NCI-H748 treated with DMSO at 0.1 percent for 48 hours (cell line): ENCODE measurements at places on chromosomes 11 and 22.

DNA sequence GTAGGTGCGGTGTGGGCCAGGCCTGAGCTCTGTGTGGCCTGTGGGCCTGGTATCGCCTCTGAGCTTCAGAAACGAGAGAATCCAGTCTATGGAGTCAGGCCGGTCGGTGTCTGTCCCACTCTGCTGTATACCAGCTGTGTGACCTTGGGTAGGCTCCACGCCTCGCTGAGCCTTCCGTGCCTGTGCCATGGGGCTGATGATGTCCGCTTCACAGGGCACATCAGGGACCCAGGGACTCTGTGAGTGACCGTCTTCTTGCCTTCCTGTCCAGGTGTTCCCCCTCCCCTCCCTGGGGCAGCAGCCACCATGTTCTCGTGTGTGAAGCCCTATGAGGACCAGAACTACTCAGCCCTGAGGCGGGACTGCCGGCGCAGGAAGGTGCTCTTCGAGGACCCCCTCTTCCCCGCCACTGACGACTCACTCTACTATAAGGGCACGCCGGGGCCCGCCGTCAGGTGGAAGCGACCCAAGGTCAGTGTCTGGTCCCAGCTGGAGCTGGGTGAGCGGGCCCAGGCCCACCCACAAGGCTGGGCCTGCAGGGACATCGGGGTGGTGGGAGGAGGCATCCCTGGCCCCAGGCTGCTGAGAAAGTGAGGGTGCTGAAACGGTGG lies 17.9 kb downstream of the CAPN5 start:
- no peak for DNase-seq

GRCh38 chr22:19271856-19272535 lies 19.5 kb downstream of the CLTCL1 start:
- no peak for DNase-seq

DNA sequence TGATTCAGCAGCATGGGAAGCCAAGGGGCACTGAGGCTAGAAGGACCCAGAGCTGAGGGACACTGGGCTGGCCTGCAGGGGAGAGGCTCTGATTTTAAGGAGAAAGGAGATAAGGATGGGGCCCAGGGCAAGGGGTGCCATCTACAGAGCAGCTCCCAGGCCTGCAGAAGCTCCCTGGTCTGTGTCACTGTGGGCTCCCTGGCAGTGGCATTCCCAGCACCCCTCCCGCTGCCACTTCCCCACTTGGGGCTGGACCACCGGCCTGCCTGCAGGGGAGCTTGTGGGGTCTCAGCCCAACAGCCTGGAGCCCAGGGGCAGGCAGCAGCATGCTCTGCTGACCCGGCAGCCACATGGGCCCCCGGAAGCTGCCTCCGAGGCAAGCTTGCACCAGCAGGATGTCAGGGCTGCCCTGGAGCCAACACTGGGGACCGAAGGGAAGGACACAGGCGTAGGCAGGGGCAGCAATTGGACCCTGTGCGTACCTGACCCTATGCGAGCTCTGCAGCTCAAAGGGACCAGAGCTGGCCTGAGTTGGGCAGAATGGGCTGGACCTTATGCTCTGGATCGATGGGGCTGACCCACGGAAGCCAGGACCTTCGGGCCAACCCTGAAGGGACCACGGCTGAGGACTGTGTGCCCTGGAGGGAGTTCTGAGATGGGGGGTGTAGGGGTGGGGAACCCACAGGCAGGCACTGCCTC lies 35.4 kb upstream of the WNT7B start:
- DNase-seq = no peak

DNA sequence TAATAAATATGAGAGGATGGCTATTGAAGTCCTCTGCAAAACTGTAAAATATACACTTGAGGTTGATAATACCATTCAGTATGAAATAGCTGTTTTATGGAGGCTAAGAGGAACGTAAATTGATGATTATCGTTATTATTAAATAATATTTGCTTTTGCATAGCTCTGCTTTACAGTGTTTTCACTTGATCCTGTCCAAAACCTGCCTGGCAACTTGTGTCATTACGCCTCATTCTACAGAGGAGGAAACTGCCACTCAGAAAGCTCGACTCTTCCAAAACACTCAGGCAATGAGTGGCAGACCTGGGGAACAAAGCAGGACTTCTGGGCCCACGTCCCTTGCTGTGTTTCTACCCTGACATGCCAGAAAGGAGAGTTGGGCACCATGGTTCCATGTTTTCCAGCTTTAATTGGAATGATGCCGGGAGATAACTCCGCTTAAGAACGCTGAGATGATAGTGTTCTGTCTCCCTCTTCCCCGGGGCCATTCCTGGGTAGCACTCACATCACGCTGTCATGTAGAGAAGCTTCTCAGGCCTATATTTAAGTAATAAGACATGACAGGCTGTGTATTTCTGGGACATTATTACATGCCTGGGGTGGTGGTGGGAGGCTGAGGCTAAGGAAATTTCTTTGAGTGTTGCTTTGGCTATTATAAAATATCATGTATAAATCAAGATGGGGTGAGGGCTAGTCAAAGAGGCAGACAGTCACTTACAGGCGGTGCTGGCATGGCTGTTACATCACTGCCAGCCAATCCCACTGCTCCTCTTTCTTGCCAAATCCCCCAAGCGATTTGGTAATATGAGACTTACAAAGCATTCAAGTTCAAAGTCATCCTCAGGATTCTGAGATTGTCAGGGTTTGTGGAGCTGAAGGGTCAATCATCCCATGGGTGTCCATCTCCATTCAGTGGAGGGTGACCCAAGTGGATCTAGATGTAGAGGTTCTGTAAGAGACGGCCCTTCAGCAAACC lies 501.7 kb downstream of the INSC start:
- DNase-seq = no peak

DNA sequence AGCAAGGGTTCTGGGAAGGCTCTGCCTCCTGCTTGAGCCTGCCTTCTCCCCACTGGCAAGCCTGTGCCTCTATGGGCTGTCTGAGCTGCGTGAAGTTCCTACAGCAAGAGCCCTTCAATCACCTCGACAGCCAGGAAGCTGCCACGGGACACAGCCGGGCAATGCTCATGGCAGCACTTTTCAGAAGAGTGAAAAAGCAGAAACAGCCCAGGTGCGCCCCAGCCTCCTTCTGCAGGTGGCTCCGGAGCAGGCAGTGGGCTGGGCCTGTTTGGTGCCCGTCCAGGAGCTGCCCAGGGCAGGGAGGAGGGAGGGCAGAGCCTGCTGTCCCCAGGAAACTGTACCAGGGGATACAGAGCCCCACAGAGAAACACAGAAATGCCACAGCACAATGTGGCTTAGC lies 24.6 kb upstream of the COMT start:
- DNase-seq = no peak
